ENCODE measurements at places on chromosomes 2 and 18. TPM values are rescaled to one million over a fixed set of nuclear protein-coding genes. Genes with fewer than 3 reads are reported as not detected.

- H3K4me1 ChIP-seq, result no peaks in the 10 kb centered on the region
- no peak overlapping the region for H3K27ac ChIP-seq
- no peaks in the 10 kb centered on the region for H3K27me3 ChIP-seq
- DNase-seq, result no peak
Measured at GRCh38 chr2:147696426-147696825, 148.4 kb upstream of the ACVR2A start.

- H3K4me1 ChIP-seq, result peaks cover 19% of the 10 kb centered on the region
- no peak for DNase-seq
- H3K27ac ChIP-seq, result no peak overlapping the region
Measured at GRCh38 chr2:219702796-219703545, 75.5 kb downstream of the SLC4A3 start.

DNA sequence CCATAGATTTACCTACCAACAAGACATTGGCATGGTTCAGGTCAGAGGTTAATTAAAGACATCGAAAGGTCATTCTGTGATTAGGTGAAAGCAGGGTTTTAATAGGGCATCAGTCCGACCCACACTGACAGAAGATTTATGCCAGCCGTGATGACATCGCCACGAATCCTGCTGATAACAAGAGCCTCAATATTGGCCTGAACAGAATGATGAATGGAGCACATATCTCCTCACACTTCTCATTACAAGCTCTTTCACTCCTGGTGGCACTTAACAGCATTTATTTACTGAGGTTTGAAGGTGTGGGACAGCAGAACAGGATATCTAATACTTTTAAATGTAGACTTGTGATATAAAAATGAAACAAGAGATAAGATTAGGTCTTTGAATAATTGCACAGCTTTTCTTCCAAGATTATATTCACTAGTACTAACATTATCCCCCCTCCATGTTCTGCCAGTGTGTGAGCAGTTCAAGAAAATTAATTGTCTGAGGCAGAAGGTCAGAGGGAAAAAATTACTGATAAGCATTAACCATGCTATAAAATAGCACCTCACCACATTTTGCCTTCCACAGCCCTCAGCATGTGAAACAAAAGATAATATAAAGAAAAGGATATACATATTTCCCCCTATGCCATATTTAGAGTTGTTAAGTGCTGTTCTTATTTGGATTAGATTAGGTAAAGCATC is 23.1 kb upstream of the INSIG2 start:
- no peak overlapping the region for H3K4me3 ChIP-seq
- H3K27me3 ChIP-seq, result no peaks in the 10 kb centered on the region
- H3K36me3 ChIP-seq, result no peaks in the 10 kb centered on the region
- no peak overlapping the region for H3K27ac ChIP-seq
- no peak for DNase-seq

- no peaks in the 10 kb centered on the region for H3K36me3 ChIP-seq
- no peak overlapping the region for H3K4me3 ChIP-seq
- no peak for DNase-seq
Measured at GRCh38 chr2:151972241-151973012, 126.4 kb downstream of the CACNB4 start.

- H3K4me1 ChIP-seq, result peaks cover 32% of the 10 kb centered on the region
- peak; percentile 83 for DNase-seq
- H3K27me3 ChIP-seq, result no peaks in the 10 kb centered on the region
- peak overlapping the region; percentile 100 for H3K27ac ChIP-seq
- H3K36me3 ChIP-seq, result no peaks in the 10 kb centered on the region
Measured at GRCh38 chr2:231709981-231710798, 1.9 kb downstream of the PTMA start.

DNA sequence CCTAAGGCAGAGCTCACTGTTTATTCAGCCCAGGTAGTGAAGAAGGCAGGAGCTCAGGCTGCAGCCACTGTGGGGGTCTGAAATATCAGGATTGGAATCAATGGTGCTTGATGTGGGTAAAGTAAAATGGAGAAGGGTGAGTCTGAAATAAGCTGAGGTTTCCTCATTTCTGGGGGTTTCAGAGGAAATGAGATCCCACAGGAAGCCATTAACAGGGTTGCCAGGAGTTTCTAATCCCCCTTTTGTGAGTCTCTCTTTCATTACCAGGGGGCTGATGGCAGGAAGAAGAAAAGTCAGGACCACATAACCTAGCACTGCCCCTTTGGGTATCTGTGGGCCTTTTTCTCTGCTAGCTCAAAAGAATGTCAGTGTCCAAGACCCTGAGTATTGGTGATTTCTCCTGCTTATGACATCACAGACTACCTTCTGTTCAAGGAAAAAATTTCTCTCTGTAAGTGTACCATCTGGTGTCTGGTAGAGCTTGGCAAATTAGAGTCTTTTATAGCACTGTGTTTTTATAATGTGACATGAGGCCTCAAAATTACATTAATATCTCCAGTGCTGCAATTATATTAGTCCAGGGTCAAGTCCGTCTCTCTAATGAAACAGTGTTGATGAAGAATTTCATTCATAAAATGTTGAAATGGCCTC is 56.0 kb downstream of the LBH start:
- H3K27me3 ChIP-seq, result no peaks in the 10 kb centered on the region
- H3K36me3 ChIP-seq, result no peaks in the 10 kb centered on the region
- H3K4me3 ChIP-seq, result no peak overlapping the region
- no peaks in the 10 kb centered on the region for H3K4me1 ChIP-seq

GRCh38 chr2:164061129-164061746 is 325.4 kb upstream of the FIGN start:
- no peaks in the 10 kb centered on the region for H3K27me3 ChIP-seq
- H3K4me3 ChIP-seq, result no peak overlapping the region
- H3K36me3 ChIP-seq, result no peaks in the 10 kb centered on the region
- no peak overlapping the region for H3K27ac ChIP-seq

DNA sequence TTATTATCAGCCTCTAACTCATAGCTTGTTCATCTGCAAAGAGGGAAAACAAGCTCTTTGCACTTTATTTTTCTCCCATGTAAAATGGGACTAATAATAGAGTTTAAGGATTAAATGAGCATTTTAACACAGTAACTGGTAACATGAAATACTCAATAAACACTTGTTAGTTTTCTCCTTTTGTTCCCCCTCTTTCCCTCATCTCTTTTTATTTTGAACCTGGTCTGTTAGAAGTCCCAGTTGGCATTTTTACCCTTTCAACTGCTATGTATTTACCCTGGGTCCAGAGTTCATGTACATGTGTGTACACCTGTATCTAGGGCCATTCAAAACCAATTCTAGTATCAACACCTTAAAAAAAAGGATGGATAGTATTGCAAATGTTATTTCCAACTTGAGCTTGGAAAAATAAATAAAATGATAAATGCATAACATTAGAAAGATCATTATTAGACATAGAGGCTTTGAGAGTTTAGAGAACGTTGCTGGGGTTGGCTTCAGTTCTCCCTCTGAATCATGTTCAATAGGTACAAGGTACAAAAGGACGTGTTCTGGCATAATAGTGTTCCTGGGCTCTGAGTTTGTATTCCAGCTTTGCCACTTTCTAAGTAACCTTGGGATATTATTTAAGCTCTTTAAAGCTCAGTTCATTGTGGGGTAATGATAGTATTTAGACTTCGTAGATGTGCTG is 5.2 kb upstream of the VPS54 start:
- H3K27me3 ChIP-seq, result no peaks in the 10 kb centered on the region
- H3K27ac ChIP-seq, result no peak overlapping the region
- DNase-seq, result no peak

DNA sequence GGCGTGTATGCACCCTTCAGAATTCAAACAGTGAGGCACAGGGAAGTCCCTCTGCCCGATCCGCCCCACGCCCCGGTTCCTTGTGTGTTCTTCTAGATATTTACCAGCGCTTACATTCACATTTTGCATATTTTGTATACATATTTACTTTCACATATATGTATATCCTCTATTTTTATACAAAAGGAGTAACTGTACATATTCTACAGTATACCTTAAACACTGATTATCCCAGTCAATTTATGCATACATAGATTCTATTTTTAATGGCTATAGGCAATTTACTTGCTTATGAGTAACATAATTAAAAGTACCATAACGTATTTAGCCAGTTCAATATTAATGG is 307 bp upstream of the DUSP11 start:
- no peaks in the 10 kb centered on the region for H3K36me3 ChIP-seq

- H3K27ac ChIP-seq, result no peak overlapping the region
- peaks cover 40% of the 10 kb centered on the region for H3K4me1 ChIP-seq
- no peaks in the 10 kb centered on the region for H3K27me3 ChIP-seq
- no peak overlapping the region for H3K4me3 ChIP-seq
- H3K36me3 ChIP-seq, result no peaks in the 10 kb centered on the region
- DNase-seq, result no peak
Measured at GRCh38 chr2:98500561-98500960, 55.9 kb downstream of the INPP4A start.

The MEIS1 gene
- 13.8 TPM for total RNA-seq

The EVX2 gene
- 3.1 TPM for total RNA-seq
